ENCODE measurements at places on chromosomes 6 and 20. TPM values are rescaled to one million over a fixed set of nuclear protein-coding genes. Genes with fewer than 3 reads are reported as not detected.

- DNase-seq, result no peak
Observed at GRCh38 chr20:35604449-35604747, 11.2 kb upstream of the SPAG4 start.

DNA sequence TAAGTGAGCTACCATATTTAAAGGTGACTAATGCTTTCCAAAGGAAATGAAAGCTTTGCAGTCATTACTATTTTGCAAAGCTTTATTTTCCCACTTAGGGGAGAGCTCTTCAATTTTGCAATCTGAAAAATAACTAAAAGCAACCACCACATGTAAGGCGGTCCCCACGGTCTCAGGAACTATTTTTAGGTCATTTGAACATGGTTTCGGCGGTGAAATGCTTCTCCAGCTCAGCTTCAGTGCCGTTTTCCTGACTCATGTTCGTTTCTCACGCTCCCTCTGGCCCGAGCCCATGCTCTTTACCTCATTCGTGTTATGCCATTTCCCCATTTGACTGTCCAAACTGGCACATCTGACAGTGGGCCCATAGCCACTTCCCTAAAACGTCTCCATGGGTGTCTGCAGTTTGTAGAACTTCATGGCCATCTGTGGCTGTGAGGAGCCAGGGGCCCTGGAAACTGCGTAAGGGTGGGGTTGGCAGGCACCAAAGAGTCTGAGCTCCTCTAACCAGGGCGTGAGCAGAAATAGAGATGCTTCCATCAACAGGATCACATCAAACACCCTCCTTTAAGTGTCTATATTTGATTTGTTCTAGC is 46.5 kb downstream of the ADTRP start:
- peak; percentile 68 for DNase-seq

DNA sequence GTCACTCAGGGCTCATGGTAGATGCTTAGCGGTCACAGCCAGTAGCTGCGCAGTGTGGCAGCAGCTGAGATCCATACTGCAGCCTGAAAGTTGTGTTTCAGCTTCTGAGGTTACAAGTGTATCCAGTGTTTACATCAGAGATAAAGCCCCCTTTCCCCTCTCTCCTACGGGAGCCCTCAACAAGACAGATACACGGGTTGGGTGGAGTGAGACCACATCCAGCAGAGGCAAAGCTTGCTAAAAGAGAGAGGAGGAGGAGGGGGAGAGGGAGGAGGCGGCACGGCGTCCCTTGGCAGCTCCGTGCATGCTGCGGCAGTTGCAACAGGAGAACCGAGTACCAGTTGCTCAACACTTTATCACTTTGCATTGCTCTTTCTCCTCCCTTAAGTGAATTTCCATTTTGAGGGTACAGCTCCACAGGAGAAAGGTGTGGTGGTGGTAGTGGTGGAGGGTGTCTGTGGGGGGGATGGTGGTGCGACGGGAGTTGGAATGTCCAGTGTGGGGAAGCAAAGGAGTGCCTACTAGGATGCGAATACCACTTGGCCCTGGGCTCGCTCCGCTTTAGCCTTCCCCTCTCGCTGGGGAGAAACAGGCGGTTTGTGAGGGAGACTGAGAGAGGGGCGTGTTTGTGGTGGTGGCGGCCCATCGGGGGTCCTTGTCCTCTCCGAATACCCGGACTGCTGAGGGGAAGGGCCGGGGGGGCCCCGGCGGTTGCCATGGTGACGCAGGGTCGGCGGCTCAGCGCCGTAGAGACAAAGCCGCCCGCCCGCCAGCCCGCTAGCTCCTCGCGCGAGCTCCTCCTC is 405 bp upstream of the RNF182 start:
- DNase-seq, result peak; percentile 38

DNA sequence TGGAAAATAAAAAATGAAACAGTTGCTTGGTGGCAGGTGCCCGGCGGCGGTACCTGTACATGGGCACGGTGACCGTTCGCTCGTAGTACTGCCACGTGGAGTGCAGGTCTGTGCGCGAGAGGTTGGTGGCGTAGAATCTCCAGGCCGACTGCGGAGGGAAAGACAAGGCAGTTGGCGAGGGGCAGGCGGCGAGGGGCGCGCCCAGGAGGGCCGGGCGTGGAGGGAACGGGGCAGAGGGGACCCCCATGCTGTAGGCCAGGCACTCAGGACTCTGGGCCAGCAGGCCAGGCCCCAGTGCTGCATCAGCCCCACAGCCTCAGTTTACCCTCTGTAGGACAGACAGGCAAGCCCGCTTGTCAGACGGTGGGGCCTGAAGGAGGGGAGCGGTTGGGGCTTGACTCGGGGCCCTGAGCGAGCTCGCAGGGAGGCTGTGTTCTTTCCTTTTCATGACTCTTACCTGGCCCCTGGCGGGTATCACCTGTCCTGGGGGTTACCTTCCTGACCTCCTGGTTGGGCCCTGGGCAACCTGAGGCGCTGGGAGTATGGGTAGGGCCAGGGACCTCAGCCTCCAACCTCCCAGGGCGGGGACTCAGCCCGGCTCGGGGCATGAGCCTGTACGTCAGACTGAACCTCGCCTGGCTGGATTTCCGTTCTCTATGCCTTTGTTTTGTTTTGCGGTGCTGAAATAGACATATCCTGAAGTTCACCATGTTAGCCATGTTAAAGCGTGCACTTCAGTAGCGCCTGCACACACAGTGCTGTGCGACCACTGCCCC is 38.5 kb downstream of the KCNQ2 start:
- no peak for DNase-seq

DNA sequence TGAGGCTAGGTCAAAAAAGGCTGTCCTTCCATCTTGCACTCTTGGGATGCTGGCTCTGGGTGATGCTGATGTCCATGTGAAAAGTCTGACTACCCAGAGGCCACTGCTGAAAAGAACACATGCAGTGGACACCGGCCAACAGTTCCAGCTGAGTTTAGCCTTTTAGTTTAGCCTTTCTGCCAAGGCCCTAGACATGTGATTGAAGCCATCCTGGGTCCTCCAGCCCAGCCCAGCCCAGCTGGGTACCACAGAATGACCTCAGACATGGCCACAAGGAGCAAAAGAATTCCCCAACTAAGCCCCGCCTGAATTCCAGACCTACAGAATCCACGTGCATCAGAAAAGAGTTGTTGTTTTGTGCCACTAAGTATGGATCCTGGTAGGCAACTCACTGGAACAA is 17.4 kb downstream of the PIGT start:
- DNase-seq, result peak; percentile 98

- DNase-seq, result peak; percentile 19
Observed at GRCh38 chr6:87789198-87789899, 87.3 kb upstream of the AKIRIN2 start.

GRCh38 chr20:25055711-25056495 is 2.0 kb downstream of the ACSS1 start:
- DNase-seq, result no peak

GRCh38 chr6:132219901-132220300 is 181.4 kb downstream of the MOXD1 start:
- no peak for DNase-seq

- no peak for DNase-seq
Observed at GRCh38 chr6:9620263-9620662, 794.6 kb downstream of the TFAP2A start.

DNA sequence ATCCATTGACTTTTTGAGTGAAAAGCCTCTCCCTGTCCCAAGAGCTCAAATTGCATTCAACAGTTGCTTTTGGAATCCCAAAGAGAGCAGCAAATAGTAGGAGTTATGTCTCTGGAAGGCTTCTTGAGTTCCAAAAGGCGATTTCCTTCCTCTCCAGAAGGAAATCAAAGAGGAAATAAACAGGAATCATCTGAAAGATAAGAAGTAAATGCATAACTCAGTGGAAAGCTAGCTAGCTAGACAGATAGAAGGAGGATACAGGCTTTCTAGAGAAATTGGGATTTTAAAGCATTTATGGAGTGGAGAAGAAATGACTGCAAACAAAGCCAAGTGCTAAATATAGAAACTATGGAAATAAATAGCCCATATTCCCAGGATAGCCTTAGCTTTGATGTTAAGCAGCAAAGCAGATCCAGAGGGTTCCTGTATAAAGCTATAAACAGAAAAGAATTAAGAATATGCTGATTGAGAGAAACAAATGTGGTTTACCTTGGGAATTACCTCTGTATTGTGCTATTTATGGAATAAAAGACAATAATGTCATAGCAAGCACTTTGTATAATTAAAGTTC is 214.7 kb downstream of the PLCB1 start:
- no peak for DNase-seq

DNA sequence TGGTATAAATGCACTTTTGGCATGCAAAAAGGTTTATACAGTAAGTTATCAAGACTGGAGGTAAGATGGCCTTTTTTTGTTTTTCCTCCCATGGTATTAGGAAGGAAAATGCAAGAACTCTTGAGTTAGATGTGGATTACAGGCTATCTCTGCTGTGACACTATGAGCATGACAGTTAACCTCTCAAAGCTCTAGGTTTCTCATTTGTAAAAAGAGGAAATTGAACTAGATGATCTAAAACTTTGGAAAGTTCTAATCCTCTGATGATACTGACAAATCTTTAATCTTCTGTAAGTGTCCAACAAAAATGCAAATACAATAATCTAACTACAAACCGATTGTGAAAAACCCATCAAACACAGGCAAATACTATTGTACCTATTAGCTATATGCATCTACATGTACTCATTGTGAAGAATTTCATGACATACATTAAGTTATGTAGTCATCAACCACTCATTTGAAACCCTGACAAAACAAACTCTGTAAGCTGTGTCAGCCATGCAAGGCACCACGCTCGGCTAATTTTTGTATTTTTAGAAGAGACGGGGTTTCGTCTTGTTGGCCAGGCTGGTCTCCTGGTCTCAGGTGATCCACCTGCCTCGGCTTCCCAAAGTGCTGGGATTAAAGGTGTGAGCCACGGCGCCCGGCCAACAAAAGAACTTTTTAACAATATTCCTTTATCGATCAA is 4.2 kb downstream of the CDK19 start:
- no peak for DNase-seq

DNA sequence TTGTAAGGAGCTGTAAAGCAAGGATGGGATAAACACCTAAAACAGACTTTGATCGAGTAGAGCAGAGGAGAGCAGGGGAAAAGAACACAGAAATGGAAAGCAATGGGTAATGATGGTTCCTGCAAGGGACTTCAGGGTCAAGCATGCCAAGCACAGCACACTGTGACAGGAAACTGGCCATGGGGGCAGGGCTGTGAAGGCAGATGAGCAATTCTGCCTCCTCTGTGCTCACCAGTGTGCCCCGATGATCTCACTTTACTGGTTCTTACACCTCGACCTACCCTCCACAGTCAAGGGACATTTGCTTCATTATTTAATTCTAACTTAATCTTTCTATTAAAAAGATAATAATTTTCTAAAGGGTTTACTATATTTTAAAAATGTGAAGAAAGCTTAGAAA is 21.6 kb upstream of the MYB start:
- no peak for DNase-seq

DNA sequence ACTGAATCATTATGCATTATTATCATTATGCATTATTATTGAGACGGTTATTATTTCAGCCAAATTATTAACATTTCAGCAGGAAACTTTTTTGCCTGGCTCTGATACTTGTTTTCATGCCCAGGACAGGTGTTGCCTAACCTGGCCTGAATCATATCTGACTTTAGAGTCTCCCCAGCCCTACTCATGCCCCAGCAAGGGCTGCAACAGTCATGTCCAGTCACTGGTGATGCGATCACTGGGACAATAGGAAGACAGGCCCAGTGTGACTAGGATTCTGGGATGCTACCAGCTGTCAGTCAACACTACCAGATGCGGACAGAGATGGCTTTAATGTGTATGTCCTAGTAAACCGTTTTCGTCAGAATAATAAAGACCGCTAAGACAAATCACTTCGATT is 285.0 kb downstream of the KHDC1L start:
- no peak for DNase-seq

DNA sequence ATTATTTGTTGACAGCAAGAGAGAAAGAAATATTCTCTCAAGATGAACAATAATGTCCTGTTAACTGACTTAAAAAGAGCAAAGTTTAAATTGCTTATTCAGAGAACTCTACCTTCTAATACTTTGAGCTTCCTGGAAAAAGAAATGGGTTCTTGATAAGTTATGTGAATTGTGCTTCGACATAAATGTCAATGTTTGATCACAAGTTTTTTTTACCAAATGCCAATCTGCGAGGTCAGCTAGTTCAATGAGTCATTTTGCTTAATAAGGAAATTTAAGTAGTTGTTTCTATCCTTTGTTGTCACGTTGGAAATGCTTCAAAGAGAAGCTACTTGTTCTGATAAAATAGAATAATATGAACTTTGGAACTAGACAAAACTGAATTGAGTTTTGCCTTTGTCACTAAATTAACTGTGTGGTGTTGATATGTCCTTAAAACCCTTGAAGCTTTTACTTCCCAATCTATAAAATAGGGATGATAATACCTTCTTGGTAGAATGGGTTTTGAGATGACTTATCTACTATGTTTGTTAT is 642.1 kb upstream of the FLRT3 start:
- DNase-seq, result no peak

GRCh38 chr6:133214267-133214666 is 26.9 kb upstream of the EYA4 start:
- no peak for DNase-seq

- DNase-seq, result no peak
Observed at GRCh38 chr6:156794546-156795354, 17.6 kb downstream of the ARID1B start.

- no peak for DNase-seq
Observed at GRCh38 chr6:129623008-129623732, 86.8 kb downstream of the ARHGAP18 start.

DNA sequence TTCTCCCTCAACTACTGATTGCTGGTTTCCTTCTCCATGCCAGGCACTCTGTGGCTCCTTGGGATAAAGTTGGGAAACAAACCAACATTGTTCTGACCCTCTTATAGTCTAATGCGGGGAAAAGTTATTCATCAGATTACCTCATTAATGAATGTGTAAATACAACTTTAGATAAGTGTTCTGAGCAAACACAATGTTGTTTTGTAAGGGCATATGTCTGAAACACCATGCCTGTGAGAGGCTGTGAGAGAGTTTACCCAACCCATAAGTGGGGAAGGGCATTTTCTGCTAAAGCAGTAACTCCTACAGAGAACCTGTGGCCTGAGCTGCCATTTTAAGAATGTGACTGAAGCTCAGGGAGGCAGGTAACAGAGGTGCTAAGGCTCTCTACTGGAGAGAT is 283.5 kb downstream of the KHDC1L start:
- no peak for DNase-seq

DNA sequence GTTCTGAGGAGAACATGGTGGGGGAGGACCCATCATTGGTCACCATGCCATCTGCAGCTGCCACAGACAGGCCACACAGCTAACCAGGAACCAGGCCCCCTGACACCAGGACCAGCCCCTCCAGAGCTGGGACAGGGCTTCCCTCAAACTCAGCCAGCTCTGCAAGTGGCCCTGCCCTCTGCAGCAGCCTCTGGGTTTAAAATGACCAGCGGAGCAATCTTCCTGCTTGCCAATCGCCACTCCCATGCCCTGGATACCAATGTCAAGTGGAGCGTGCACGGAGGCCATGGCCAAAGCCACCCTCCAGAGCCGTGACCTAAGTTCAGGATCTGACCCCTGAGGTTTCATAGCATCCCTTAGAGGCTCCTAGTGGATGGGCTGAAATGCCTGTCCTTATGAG is 199.4 kb downstream of the SYNDIG1 start:
- no peak for DNase-seq

GRCh38 chr6:39804466-39805065 is 12.4 kb downstream of the DAAM2 start:
- peak; percentile 32 for DNase-seq

The HLA-DRA gene
- total RNA-seq, result 0.47 TPM

The CEP57L1 gene
- 25.3 TPM for total RNA-seq

The HMGCLL1 gene
- not detected for total RNA-seq

The LPA gene
- not detected for total RNA-seq

The FAM210B gene
- total RNA-seq, result 42.6 TPM

The C6orf58 gene
- not detected for total RNA-seq

The TDRD6 gene
- total RNA-seq, result not detected

The SLC17A1 gene
- total RNA-seq, result not detected

The ACTL10 gene
- not detected for total RNA-seq

All from myocyte (in vitro differentiated cells).